ENCODE measurements at places on chromosomes 12 and 14.

- DNase-seq = no peak
Measured at GRCh38 chr12:106135075-106135474, 3.7 kb downstream of the NUAK1 start.

DNA sequence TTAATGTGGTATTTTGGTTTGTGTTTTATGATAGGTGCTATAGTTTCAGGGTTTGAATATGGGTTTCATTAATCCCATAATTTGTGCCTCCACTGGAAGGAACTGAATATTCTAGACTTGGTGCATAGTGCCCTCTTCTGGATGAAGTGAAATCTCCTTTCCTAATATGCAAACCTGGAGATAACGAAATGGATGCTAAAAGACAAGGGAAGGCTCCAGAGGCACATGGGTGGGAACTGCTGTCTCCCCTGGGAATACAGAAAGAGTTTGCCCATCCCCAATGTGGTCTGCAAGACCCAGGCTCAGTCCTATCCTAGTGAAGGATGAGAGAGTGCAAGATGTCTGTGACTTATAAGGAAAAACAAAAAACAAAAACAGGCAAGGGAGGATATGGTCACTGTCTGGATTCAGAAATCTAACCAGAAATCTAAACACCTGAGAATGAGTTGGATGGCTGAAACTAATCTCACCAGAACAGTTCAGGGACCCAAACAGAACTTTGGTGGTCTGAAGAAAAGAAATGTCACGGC is 142.3 kb upstream of the TMPO start:
- no peak for DNase-seq

DNA sequence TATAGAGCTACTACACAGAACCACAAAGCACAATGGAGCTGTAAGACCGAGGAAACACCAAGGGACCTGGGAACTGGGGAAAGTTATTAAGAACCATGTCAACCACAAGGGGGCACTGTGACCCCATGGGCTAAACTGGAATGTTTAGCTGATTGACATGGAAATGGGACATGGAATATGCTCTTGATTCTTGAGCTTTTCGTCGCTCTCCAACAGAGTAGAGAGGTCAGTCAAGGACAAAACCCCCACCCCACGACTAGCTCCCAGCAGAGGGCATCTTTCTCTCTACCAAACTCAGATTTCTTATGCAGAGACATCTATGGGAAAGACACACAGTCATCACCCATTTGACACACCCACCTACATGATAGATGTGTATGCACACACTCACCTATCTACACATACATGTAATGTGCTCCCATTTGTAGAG is 10.1 kb downstream of the NDRG2 start:
- DNase-seq = peak; percentile 83

DNA sequence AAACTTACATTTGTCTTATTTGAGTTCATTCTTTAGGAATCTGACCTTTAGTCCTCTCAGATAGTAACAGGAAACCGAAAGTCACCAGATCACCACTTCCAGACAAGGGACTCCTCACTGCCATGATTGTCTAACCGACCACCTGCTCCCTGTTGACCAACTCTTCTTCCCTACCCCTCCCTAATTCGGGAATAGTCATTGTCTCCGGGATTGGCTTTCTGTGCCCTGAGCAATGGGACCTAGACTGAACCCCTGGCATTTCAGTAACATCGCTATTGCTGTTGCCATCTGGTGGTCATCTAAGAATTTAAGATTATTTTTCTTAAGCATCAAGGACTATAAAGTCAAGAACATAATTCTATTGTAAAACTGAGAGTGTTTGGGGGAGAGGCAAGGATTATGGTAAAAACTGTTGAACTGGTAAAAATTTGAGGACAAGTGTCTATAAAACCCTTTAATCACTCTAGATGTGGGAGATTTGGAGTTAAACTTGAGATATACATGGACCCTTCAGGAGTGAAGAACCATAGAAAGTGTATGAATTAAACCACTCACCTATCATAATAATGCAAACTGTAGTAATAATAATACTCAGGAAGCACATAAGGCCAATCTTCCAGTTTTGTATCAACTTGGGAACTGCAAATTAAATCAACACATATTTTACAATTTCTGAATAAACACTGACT is 6.3 kb downstream of the CLEC2A start:
- peak; percentile 44 for DNase-seq

DNA sequence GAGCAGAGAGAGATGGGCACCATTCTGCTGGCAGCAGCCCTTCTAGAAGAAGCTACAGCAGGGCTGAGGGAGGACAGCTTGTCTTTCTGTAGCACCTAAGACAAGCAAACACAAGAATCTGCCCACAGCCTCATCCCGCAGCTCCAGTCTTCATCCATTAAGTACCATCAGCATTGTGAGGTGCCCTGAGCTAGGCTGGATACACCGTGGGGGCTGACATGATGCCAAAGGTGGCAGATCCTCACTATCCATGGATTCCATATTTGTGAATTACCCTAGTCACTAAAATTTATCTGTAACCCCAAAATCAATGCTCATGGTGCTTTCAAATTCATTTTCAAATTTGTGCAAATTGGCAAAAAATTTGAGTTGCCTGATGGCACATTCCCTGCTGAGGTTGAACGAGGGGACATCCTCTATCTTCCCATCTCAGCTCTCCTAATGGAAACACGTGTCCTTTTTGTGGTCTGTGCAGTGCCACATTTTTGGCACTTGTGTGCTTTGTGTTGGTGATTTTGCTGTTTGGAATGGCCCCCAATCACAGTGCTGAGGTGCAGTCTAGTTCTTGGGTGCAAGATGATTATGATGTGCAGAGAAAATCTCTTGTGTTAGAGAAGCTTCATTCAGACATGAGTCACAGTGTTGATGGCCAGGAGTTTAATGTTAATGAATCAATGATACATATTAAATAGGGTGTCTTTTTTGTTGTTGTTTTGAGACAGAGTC is 7.0 kb downstream of the PITPNM2 start:
- no peak for DNase-seq

- no peak for DNase-seq
Measured at GRCh38 chr12:4147031-4147481, 126.5 kb upstream of the CCND2 start.

DNA sequence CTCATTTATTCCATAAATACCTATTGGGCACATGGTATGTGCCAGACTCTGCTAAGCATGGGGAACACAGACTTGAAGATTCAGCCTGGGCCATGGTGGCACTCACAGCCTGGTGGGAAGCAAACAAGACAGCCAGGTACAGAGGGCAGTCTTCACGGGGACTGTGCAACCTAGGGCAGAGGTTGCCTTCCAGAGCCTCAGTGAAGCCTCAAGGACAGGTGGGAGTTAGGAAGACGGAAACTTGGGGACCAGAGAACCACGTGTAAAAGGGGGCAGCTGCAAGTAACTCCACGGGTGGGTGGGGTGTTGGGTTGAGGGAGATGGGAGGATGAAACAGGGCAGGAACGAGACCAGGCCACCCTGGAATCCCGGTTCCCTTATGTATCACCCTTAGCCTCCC is 980 bp upstream of the LTBR start:
- no peak for DNase-seq

- peak; percentile 51 for DNase-seq
Measured at GRCh38 chr12:46209914-46210872, 58.6 kb downstream of the SLC38A1 start.

- DNase-seq = no peak
Measured at GRCh38 chr12:93453633-93454032, 11.9 kb upstream of the UBE2N start.

- no peak for DNase-seq
Measured at GRCh38 chr12:50527359-50527726, 22.6 kb downstream of the DIP2B start.

DNA sequence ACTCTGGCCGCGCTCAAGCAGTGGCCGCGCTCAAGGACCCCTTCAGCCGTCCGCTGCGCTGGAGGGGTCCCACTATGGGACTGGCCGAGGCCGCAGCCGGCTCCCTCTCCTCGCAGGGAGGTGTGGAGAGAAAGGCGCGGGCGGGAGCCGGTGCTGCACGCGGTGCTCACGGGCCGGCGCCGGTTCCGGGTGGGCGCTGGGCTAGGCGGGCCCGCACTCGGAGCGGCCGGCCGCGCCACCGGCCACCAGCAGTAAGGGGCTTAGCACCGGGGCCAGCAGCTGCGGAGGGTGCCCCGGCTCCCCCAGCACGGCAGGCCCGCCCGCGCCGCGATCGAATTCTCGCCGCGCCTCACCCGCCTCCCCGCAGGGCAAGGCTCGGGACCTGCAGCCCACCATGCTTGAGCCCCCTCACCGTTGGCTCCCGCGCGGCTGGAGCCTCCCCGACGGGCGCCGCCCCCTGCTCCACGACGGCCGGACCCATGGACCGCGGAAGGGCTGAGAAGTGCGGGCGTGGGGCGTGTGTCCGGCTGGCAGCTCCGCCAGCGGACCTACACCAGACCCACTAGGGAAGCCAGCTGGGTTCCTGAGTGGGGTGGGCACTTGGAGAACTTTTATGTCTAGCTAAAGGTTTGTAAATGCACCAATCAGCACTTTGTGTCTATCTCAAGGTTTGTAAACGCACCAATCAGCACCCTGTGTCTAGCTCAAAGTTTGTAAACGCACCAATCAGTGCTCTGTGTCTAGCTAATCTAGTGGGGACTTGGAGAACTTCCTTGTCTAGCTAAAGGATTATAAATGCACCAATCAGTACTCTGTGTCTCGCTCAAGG is 49.5 kb downstream of the KLHL28 start:
- no peak for DNase-seq
